Stimulated activated CD4-positive, alpha-beta T cell treated with anti-CD3 and anti-CD28 coated beads, Interleukin-15, amount 100 ng/mL, for 48 hours (primary cell): ENCODE measurements at places on chromosomes 3 and 15.

- DNase-seq = no peak
Observed at GRCh38 chr3:29822071-29822470, 541.2 kb downstream of the RBMS3 start.

DNA sequence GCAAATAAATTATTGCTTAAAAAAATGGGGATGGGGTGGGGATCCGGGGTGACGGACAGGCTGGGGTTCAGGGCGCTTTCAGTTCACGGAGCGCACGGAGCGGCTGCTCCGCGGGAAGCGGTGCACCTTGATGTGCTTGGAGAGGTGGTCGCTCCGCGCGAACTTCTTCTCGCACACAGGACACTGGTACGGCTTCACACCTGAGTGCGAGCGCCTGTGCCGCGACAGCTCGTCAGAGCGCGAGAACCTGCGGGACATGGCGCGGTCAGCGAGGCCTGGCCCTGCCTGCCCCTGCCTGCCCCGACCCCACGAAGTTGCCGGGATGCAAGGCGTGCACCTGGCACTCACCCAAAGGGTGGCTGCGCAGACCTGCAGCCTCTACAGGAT is 13.6 kb downstream of the KLF15 start:
- no peak for DNase-seq

DNA sequence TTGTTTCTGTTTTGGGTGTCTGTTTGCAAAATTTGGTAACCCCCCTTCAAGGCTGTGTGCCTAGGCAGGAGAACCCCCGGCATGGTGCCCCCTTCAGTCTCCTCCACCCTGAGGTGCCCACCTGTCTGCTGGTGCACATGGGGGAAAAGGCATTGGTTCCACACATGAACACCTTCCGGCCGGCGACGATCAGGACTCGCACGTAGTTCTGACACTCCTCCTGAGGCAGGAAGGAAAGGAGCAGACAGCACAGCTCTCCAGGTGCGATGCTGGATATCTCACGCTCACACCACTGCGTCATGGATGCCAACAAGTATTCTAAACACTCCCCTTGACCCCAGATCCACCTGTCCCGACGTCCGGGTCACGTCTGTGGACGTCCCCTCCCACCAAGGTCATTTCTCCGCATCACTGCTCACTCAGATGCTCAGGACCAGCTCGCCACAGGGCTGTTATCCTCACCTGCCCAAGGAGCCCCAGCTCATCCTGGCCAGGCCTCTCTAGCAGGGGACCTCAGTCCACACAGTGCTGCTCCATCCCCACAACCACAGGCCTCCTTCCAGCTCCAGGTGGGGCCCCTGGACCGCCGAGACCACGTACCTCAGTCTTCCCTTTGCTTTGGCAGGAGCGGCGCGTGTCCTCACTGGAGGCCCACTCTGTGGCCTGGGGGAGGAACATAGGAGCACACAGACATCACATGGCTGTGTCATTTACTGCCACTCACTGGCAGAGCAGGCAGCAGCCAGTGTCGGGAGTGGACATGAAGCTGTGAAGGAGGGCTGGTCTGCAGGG is 99.0 kb downstream of the SEMA5B start:
- DNase-seq = no peak

GRCh38 chr3:35653347-35653746 is 14.0 kb downstream of the ARPP21 start:
- DNase-seq = no peak
